ENCODE measurements at places on chromosomes 1 and 21.

DNA sequence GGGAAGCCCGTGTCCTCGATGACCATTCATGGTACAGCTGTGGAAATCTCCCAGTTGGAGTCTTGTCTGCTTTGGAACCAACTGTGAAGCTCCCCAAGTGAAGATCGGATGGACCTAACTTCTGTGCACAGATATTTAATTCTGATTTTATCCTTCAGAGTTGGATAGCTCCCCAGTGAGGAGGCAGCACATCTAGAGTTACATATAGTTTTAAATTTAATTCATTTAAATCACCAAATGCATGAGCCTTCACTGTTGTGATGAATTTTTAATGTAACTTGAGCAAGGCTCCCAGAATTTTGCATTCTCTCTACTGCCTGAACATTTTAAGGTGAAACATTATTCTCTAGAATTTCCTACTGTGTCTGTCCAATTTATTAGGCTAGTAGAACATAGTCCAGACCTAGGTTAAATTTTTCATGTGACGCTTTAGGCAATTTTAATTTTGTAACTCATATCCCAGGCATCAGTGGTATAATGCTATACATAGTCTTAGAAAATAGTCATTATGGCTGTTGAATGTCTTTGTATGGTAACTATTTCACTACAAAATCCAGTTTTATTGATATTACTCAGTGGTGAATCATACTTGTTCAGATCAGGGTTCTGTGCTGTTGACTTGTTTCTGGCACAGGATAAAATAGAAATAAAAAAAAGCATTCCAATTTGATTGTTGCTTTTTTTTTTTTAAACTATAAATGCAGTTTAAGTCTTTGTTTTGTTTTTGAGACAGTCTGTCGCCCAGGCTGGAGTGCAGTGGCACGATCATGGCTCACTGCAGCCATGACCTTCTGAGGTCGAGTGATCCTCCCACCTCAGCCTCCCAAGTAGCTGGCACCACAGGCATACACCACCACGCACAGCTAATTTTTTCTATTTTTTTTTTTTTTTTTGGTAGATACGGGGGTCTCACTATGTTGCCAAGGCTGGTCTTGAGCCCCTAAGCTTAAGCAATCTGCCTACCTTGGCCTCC lies 66.9 kb downstream of the PRDM2 start:
- no peak for DNase-seq

DNA sequence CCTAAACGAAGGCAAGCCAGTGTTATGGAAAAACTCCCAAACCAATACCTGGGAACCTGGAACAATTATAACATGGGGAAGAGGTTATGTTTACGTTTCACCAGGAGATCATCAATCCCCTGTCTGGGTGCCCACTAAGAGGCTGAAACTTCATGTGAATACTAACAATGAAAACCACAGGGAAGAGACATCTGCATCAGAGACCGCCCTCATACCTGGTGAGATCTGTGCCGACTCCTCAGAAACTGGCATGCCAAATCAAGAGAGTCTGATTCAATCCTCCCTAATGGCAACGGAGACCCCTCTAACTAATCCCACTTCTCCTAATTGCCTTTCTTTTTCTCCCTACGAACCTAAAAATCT lies 163.2 kb downstream of the IER5 start:
- no peak for DNase-seq

- no peak for DNase-seq
Measured at GRCh38 chr1:2547210-2548067, 8.7 kb upstream of the TNFRSF14 start.

DNA sequence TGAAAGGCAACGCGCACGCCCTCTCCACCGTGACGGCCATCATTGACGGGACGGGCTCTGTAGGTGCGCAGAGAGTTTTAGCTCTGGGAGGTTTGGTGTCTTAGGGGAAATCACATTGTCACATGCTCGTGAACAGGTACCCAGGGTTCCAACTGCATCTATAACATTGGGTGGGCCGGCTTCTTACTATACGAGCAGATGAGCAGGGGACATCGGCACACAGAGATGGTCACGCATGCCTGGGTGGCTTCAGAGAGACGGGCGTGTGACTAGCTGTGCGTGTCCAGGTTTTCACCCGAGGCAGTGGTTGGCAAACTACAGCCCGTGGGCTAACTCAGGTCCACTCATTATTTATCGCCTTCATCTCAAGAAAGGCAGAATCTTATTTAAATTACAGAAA lies 54.7 kb downstream of the SLC37A1 start:
- DNase-seq = no peak

DNA sequence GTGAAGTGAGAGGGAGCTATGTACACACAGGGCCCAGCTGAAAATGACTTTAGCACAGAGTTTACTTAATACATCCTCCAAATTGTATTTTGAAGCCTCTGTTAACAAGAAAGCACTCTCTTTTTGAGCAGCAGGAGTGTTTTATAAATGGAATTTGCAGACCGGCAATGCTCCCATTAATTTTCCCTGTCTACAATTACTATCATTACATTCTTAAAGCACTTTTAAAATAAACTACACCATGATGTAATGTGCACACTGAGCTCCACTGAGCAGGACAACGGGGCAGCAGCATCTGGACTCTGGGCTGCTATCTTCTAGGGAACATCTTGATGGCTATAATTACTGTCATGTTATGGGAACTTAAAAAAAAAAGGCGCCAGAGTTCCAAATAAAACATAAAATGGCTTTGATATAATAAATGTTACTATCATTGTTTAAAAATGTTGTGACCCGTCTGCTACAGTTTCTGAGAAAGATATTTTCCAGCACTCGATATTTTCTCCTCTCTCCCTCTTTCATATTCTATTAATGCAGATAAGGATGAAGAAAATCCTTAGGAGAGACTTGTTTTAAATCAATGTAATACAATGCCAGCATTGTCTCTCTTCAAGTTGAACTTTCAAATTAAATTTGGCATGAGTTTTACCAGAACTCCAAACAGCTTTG lies 150.9 kb downstream of the HLX start:
- no peak for DNase-seq

DNA sequence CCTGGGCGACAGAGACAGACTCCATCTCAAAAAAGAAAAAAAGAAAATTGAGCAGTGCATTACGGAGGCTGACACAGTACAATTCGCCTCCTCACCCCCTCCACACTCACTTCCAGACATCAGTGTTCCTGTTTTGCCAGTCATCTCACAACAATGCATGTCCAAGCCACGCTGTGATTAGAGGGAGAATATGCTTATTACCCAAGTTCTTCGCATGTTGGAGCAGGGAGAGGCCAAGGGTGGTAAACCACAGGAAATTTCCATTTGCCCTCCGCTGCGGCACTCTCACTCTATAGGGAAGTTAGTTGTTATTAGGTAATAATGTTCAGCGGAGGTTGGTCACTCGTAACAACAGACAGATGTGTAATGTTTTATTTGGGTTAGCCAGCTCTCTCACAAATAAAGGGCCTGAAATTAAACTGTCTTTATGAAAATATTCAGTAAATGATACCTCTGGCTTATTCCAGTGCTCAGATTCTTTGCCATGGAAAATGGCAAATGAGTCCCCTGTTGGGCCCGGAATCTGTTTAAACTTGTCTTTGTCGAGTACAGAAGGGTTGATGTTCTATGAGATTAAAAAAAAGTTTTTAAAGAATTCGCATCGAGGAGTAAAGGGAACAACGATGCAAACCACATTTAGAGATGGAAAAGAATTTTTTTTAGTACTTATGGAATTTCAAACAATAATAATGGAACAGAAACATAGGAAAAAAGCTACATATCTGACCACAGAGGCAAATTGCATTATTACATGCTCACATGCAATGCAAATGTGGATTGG lies 33.1 kb downstream of the KCNJ15 start:
- DNase-seq = no peak

- no peak for DNase-seq
Measured at GRCh38 chr1:110638058-110638457, 31.9 kb upstream of the KCNA2 start.

Measured in NCI-H1105 (cell line).